ENCODE measurements at places on chromosomes 7 and 10. TPM values are rescaled to one million over a fixed set of nuclear protein-coding genes. Genes with fewer than 3 reads are reported as not detected.

Gene INMT
- total RNA-seq, result 249 TPM

Gene PTPN20
- total RNA-seq, result 4.0 TPM

Gene FBXO24
- total RNA-seq, result 0.74 TPM

Gene AKR1C8
- total RNA-seq, result 0.83 TPM

Gene ADARB2
- 0.80 TPM for total RNA-seq

Gene NPTX2
- total RNA-seq, result 0.62 TPM

Gene FAM25C
- not detected for total RNA-seq

Gene EPHB6
- 12.2 TPM for total RNA-seq

Gene SRRM3
- 0.86 TPM for total RNA-seq

DNA sequence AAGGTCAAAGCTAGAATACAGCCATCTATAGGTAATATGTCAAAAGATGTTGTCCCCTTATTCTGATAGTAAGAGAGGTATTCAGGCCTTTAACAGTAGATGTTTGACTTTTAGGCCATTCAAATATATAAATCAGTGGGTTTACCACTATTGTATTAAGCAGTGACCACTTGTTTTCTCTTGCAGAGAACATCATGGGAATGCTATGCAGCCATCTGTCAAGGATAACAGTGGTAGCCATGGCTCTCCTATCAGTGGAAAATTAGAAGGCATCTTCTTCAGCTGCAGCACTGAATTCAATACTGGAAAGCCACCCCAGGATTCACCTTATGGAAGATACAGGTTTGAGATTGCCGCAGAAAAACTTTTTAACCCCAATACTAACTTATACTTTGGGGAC is 68.4 kb downstream of the PHYHIPL start:
- no peaks in the 10 kb centered on the region for H3K36me3 ChIP-seq
- H3K27ac ChIP-seq, result no peak overlapping the region
- no peaks in the 10 kb centered on the region for H3K27me3 ChIP-seq
- no peaks in the 10 kb centered on the region for H3K4me1 ChIP-seq
- no peak for DNase-seq

DNA sequence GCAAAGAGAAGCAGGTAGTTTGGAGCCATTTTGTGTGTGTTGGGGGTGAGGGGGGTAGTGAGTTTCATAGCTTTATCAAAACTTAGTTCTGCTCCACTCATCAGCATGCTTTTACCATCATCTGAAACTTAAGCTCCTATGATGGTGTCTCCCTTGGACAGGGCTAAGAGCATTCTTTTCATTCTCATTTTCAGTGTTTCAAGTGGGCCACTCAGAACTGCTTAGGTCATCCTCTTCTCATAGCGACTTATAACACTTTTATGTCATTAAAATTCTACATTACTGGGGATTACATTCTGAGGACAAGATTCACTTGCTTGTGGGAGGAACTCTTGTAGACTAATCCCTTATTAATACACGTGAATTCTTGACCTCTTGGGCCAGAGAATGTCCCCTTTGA is 649.4 kb downstream of the SUGCT start:
- no peaks in the 10 kb centered on the region for H3K4me1 ChIP-seq
- H3K4me3 ChIP-seq, result no peak overlapping the region
- H3K27me3 ChIP-seq, result no peaks in the 10 kb centered on the region
- no peaks in the 10 kb centered on the region for H3K36me3 ChIP-seq
- no peak for DNase-seq
- no peak overlapping the region for H3K27ac ChIP-seq

DNA sequence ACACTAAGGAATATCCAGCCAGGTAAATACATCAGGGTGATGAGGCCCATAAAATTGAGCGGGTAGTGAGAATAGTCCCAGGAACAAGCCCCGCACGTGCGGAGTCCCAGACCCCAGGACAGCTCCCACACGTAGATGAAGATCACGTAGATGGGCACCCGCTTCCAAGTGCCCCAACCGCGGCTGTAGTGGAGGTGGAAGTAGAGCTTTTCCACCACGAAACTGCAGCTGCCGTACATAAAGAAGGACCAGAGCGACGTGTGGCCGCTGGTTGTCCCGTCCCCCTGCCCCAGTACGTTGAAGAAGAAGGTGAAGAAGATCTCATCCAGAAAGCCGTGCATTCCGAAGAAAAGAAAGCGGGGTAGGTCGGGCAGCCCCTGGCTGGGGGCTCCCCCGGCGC is 948 bp downstream of the TMEM229A start:
- peak overlapping the region; percentile 46 for H3K4me3 ChIP-seq
- H3K4me1 ChIP-seq, result peaks cover 14% of the 10 kb centered on the region
- no peak for DNase-seq
- peaks cover 37% of the 10 kb centered on the region for H3K27me3 ChIP-seq
- no peaks in the 10 kb centered on the region for H3K36me3 ChIP-seq
- H3K27ac ChIP-seq, result no peak overlapping the region

- H3K27me3 ChIP-seq, result no peaks in the 10 kb centered on the region
- no peak overlapping the region for H3K4me3 ChIP-seq
- no peak overlapping the region for H3K27ac ChIP-seq
- H3K36me3 ChIP-seq, result no peaks in the 10 kb centered on the region
- H3K4me1 ChIP-seq, result peaks cover 49% of the 10 kb centered on the region
Observed at GRCh38 chr7:91345449-91345848, 81.2 kb downstream of the FZD1 start.

- H3K4me1 ChIP-seq, result no peaks in the 10 kb centered on the region
- no peaks in the 10 kb centered on the region for H3K36me3 ChIP-seq
- H3K27me3 ChIP-seq, result no peaks in the 10 kb centered on the region
Observed at GRCh38 chr10:61042533-61042932, 98.5 kb upstream of the RHOBTB1 start.

- H3K4me1 ChIP-seq, result no peaks in the 10 kb centered on the region
- no peaks in the 10 kb centered on the region for H3K27me3 ChIP-seq
- H3K4me3 ChIP-seq, result no peak overlapping the region
- H3K36me3 ChIP-seq, result no peaks in the 10 kb centered on the region
Observed at GRCh38 chr7:43328785-43329380, 216.4 kb downstream of the HECW1 start.

DNA sequence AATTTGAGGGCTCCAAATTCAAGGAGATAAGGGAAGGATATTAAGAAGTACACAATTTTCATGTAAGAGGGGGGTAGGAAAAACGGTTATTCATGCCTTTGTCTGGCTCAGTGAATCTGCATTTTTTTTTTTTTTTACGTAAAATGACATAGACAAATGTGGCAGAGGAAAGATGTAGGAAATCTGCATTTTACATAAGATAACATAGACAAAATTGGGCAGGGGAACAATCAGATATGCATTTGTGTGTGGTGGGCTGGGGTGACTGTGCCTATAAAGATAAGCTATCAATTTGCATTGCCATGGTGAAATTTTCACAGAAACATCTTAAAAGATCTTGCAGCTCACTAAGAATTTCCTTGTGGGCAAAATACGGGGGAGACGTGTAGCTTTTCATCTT is 92.7 kb upstream of the GPR141 start:
- H3K27me3 ChIP-seq, result no peaks in the 10 kb centered on the region
- H3K4me1 ChIP-seq, result no peaks in the 10 kb centered on the region
- H3K27ac ChIP-seq, result no peak overlapping the region
- H3K4me3 ChIP-seq, result no peak overlapping the region

DNA sequence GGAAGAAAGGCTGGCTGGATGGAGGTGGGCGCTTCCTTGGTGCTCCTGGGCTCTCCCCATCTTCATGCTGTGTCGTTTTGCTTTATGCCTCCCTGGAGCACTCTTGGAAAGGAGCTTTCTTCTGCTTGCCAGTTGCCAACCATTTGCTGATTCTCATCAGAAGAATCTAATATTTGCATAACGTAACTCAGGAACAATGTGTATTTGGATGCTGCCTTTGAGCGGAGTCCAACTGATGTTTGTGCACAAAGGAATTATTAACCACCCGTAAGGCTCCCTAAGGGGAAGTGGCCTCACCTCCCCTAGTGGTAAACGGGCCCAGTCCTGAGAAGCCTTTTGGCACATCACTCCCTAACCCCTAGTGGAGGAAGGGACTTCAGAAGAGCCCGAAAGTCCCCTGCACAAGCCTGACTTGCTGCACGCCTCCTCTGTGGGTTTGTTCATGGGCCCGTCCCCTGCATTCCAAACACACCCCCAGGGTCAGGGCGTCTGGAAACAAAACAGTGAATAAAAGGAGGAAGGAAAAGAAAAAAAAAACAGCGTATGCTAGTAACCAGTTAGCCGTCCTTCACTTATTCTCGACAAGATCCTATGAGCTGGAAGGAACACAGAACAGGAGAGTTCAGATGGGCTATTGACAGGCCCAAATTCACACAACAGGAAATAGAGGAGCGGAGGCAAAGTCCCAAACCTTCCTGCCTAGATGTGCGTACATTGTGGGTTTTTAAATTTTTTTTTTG is 602.2 kb downstream of the LRMDA start:
- peak overlapping the region; percentile 31 for H3K27ac ChIP-seq
- no peak for DNase-seq
- H3K4me3 ChIP-seq, result no peak overlapping the region

GRCh38 chr7:127189886-127190285 is 62.9 kb downstream of the GRM8 start:
- no peaks in the 10 kb centered on the region for H3K36me3 ChIP-seq
- no peaks in the 10 kb centered on the region for H3K27me3 ChIP-seq
- DNase-seq, result no peak
- no peak overlapping the region for H3K27ac ChIP-seq
- no peak overlapping the region for H3K4me3 ChIP-seq
- no peaks in the 10 kb centered on the region for H3K4me1 ChIP-seq

GRCh38 chr7:24741679-24742505 is 15.4 kb downstream of the GSDME start:
- no peak overlapping the region for H3K4me3 ChIP-seq
- no peaks in the 10 kb centered on the region for H3K27me3 ChIP-seq
- no peak for DNase-seq
- no peaks in the 10 kb centered on the region for H3K36me3 ChIP-seq
- no peak overlapping the region for H3K27ac ChIP-seq

- DNase-seq, result no peak
- no peak overlapping the region for H3K27ac ChIP-seq
- peaks cover 11% of the 10 kb centered on the region for H3K27me3 ChIP-seq
- H3K4me3 ChIP-seq, result no peak overlapping the region
Observed at GRCh38 chr7:159122276-159122675, 22.4 kb downstream of the VIPR2 start.

DNA sequence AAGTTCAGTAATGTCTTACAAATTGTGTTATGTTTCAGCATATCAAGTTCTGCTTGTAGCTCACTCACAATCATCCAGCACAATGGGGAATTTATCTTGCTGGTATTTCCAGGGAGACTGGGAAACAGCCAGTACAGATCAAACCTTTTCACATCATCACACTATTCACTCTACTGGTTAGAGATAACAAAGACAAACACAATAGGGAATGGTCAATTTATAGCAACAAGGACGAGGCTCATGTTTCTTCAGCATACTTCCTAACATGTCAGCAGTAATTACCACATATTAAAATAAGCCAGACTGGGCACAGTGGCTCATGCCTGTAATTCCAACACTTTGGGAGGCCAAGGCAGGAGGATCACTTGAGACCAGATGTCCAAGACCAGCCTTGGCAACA is 38.3 kb downstream of the TOMM7 start:
- H3K36me3 ChIP-seq, result no peaks in the 10 kb centered on the region
- no peaks in the 10 kb centered on the region for H3K4me1 ChIP-seq
- DNase-seq, result no peak
- H3K4me3 ChIP-seq, result no peak overlapping the region
- no peaks in the 10 kb centered on the region for H3K27me3 ChIP-seq
- H3K27ac ChIP-seq, result no peak overlapping the region

DNA sequence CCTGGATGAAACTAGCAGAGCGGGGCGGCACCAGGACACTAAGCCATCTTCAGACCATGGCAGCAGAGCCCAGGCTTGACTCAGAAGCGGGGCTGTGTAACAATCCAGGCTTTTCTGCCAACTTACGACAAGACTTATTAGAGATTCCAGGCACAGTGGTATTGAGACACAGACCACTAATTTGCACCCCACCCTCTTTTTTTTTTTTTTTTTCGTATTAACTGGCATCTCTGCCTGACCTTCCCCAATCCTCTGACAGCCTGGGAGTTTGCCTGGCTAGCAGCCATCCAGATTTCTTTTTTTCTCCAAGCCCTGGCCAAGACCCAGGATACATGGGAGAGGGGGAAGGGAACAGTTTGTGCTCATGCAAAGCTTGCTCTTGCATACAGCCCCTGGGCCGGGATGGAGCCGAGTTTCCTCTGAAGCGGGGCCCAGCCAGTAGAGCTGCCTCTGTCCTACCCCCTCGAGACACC is 182.4 kb downstream of the PLXNA4 start:
- H3K4me3 ChIP-seq, result no peak overlapping the region
- no peak overlapping the region for H3K27ac ChIP-seq
- no peaks in the 10 kb centered on the region for H3K36me3 ChIP-seq
- peaks cover 6% of the 10 kb centered on the region for H3K4me1 ChIP-seq

- H3K27me3 ChIP-seq, result no peaks in the 10 kb centered on the region
- no peaks in the 10 kb centered on the region for H3K4me1 ChIP-seq
- H3K4me3 ChIP-seq, result no peak overlapping the region
Observed at GRCh38 chr10:61888744-61889143, 12.8 kb upstream of the ARID5B start.

DNA sequence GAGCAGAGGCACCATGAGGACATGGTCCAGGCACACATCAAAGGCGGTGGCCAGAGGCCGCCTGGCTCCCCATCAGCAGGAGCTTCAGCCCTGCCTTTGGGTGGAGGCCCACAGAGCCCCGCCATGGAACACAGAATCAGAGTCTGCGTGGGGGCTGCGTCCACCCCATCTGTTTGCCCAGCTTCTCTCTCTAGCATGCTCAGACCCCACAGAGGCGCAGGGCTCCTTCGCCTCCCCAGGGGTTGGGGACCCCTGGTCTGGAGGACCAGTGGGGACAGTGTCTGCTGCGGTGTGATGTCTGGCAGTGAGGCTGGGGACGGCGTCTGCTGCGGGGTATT is 321.9 kb downstream of the PTPRN2 start:
- no peaks in the 10 kb centered on the region for H3K27me3 ChIP-seq

Measured in lower lobe of right lung (tissue), 2 donors.